ENCODE measurements at places on chromosomes 6 and 20.

- DNase-seq = no peak
Measured at GRCh38 chr6:72740135-72740534, 118.3 kb downstream of the KCNQ5 start.

GRCh38 chr6:149755300-149756260 lies 6.0 kb downstream of the PCMT1 start:
- no peak for DNase-seq

- DNase-seq = no peak
Measured at GRCh38 chr6:151026041-151026663, 160.7 kb downstream of the MTHFD1L start.

GRCh38 chr20:34947336-34947735 lies 8.3 kb downstream of the GSS start:
- no peak for DNase-seq

DNA sequence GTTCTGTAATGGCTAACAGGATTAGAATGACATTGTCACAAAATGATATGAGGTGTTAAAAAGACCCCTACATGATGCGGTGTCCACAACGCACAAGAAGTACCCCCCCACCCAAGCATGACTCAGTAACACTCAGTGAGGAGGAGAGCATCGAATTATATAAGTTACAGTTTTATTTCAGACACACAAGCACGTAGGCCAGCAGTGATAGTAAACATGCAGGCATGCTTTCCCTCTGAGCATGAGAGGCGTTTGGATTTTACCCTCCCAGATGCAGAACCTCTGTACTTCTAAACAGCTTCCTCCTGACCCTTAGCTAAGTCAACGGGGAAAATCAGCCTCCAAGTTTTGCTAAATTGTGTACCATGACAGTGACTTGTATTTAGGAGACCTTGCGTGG lies 23.9 kb downstream of the GNAS start:
- no peak for DNase-seq

DNA sequence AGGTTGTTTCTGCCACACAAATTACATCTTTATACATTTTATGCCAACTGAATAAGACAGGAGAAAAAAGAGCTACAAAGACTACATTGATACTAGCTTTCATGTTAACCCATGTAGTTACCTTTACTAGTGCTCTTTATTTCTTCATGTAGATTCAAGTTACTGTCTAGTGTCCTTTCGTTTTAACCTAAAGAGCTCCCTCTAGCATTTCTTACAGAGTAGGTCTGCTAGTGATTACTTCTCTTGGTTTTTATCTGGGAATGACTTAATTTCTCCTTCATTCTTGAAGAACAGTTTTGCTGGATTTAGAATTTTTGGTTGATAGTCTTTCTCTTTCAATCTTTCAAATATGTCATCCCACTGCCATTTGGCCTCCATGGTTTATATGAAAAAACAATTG lies 21.2 kb upstream of the NOP56 start:
- no peak for DNase-seq

- no peak for DNase-seq
Measured at GRCh38 chr20:63968136-63968927, 1.4 kb downstream of the ZNF512B start.

- DNase-seq = no peak
Measured at GRCh38 chr6:154614101-154614500, 103.6 kb upstream of the CNKSR3 start.

DNA sequence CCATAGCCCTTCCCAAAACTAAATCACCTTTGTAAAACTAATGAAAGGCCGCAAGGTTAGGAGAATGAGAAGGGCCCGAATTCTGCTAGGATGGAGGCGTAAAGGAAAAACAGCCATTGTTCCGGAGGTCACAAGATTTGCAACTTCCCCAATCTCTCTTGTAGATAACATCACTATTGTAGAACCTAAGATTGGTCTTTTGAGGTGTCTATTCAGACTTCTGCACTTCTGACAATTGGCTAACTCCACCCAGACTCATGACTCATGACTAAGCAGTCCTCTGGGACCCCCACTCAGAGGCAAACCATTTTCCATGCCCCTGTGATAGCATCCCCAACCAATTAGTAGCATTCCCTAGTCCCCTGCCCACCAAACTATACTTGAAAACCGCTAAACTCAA lies 210.5 kb upstream of the SHLD1 start:
- no peak for DNase-seq

DNA sequence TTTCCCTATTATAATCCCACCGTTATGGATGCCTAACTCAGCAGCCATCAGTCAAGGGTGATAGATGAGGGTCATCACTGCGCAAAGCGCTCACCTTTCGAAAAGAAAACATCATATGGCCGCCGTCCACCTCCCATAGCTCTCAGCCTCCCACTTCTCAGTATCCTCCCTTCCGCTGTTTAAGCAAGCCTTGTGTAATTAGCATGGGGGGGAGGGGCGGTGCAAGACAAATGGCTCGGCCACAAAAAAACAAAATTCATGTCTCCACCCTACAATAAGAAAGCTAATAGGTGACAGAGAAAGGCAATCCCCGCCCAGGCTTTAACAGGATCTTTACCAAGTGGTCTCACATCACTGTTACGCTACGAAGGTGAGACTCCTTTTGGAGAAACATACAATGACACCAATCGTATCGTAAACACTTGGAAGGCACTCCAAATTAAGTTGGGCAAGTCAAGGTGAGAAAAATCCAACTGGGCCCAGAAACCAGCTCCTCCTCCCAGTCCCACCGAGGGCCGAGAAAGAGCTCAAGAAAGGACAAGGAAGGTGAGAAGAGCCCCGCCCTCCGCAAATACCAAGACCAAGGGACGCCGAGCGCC lies 645 bp downstream of the DDX39B start:
- no peak for DNase-seq

GRCh38 chr6:56403745-56404144 lies 156.4 kb upstream of the COL21A1 start:
- no peak for DNase-seq

DNA sequence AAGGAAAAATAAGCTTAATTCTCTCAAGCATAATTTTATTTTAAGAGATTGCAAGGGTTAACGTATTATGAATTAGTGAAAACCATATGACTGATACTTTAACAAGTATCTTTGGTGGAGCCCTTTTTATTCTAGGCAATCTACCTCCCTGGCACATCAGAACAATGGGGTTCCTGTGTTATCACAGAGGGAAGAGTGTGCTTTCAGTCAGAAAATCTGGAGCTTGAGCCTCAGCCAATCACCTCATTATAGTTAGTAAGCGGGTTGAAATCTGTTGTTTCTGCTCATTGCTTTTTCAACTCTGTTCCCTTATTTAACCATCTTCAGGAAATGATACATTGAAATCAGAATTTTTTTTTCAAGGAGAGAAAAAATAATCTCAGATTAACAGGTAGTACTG lies 391 bp downstream of the ADGRF1 start:
- DNase-seq = no peak

DNA sequence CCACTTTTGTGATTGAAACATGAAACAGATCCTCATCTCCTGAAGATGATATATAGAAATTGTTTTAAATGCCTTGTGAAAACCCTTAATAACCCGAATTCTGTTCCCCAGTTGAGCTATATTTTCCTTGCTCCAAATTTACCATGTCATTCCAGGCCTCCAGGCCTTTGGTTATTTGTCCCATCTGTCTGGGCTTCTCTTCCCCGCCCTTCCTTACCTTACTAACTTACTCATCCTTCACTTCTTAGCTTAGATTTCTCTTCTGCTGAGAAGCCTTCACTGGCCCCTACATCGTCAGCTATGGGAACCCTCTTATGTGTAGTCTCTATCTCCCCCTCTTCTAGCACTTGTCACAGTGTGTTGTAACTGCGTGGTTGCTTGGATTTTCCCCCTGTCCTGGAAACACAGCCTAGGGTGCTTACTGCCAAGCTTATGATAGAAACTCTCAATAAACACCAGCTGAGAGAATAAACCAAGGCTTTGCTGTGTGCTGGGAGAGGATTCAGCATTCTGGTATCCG lies 68.6 kb downstream of the SGK1 start:
- DNase-seq = no peak

GRCh38 chr6:34955442-34955841 lies 66.4 kb downstream of the ANKS1A start:
- DNase-seq = no peak

DNA sequence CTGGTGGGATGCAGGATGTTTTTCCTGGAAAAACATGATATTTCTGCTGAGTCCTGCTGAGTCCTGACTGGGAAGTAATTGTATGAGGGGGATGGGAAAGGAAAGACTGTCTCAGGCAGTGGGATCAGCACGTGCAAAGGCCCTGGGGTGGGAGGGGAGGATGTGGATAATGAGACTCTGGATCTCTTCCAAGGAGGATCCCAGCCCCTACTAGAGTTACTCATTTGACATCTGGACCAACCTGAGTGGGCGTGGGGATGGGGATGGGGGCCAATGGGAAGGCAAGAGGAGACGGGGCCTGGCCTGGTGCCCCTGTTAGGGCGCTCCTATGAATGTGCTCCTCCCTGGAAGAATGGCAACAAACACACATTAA lies 73.0 kb downstream of the CD40 start:
- DNase-seq = no peak

DNA sequence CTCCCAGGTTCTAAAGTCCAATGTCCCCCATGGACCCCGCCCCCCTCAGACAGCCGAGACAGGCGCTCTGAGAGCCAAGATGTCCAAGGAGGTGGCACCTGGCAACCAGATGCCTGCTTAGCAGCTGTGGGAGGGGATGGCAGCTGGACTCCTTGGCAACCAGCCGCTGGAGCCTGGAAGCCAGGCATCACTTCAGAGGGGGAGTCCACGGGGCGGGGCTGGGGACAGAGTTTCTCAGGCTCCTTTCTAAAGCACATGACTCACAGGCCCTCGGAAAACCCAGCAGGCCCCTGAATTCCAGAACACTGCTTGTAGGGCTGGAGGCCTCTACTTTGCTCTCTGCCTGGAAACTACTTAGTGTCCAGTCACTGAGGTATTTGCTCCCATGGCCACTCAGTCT lies 51.5 kb downstream of the PREX1 start:
- no peak for DNase-seq

GRCh38 chr6:10465629-10466499 lies 51.0 kb upstream of the TFAP2A start:
- no peak for DNase-seq

GRCh38 chr6:78835817-78836216 lies 31.5 kb upstream of the IRAK1BP1 start:
- DNase-seq = no peak

GRCh38 chr6:75431379-75431778 lies 62.2 kb downstream of the FILIP1 start:
- DNase-seq = no peak

GRCh38 chr6:99080191-99080590 lies 132.4 kb upstream of the FBXL4 start:
- DNase-seq = no peak

DNA sequence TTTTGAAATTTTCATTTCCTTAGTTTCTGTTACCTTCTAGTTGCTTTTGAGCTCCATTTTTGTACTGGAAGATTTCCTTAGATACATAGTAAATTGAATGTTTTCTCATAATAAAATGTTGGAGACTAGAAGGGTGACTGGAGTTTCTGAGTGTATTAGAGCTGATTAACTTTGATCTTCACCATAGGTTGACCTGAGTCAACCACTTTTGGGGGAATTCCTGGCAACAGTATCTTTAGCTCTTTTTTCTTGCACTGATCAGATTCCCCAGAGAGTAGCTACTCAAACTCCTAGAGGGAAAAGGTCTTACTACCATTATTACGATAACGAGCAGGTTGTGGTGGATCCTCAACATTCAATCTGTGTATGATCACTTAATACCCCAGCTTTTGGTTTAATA lies 72.7 kb downstream of the KHDC1L start:
- DNase-seq = no peak
